Stimulated activated CD4-positive, alpha-beta T cell treated with anti-CD3 and anti-CD28 coated beads, TNF-alpha, amount 100 ng/mL, for 4 hours (primary cell): ENCODE measurements at places on chromosomes 6 and 20.

DNA sequence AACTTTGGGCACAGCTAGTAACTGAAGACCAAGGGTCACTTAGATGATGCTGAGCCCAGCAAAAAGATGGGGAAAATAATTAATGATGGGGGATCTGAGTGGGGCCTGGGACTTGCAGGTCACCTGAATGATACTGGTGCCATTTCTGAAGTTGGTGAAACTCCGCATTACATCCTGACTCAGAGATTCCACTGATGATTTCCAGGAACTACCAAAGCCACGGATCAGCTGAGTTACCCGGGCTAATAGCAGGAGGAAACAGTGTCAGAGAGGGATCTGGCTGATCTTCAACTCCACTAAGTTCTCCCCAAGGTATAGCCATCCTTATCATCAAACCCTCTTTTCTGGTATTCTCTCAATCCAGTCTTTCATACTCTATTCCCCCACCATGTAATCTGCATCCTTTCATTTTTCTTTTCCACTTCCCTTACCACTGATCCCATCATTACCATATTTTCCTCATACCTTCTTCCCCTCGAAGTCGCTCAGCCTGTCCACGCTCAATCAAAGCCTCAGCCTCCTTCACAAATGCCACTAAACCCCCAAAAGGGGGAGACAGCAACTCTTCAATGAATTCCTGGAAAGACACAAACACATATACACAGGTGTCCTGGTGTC is 20.2 kb downstream of the VPS52 start:
- no peak for DNase-seq

GRCh38 chr6:141252828-141253608 is 879.7 kb upstream of the GJE1 start:
- no peak for DNase-seq

DNA sequence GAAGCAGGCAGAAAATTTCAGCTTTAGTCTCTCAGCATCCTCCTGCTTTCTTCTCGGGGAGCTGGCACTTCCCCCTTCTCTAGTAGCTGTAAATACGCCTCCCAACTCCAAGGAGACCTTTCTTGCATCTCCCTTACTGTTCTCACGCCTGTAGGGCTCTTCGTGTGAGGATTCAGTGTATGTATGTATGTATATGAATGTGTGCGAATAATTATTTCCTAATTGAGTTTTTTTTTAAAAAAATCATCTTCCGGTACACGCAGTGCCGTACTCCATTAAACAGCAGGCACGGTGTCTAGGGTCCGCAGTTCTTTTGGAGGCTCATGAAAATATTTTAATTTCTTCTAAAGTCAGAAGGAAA is 85.4 kb downstream of the HFE start:
- no peak for DNase-seq

DNA sequence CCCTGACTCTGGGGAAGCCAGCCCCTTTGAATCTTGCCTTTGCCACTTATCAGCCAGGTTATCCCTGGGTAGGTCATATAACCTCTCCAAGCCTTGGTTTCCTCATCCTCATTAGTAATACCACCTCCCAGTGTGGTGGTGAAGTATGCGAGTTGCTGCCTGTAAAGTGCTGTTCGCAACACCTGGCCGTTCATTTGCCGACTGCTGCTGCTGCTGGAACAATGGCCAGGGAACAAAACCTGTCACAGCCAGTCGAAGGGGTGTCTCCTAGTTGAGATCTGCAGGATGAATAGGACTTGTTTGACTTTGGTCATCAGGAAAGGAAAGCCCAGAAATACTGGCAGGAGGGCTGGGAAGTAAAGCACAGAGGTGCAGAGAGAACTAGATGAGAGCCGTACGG is 6.1 kb downstream of the MANBAL start:
- DNase-seq, result no peak

GRCh38 chr20:34108616-34109174 is 3.3 kb downstream of the EIF2S2 start:
- DNase-seq, result no peak

- no peak for DNase-seq
These were observed 68.4 kb downstream of the DNAAF9 start for GRCh38 chr20:3339076-3339475.

GRCh38 chr20:11952639-11953038 is 34.9 kb downstream of the BTBD3 start:
- no peak for DNase-seq

DNA sequence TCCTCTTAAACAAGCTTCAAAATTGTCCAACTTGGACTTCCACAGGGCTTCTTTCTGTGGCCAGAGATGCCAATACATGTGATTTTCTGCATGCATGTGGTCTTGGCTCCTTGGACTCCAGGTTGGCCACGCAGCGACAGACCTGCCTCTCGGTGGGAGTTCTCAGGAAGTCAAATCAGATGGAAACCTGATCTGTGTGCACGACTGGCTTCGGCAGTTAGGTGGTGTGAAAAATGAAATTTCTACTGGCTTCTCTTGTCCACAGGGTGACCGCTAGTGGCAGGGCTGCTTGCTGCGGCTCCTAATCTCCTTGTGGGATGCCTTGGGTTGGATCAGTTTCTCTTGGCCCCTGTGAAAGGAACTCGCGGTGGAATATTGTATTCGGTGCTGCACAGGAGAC is 57.3 kb downstream of the PHACTR3 start:
- no peak for DNase-seq

GRCh38 chr20:17959257-17959627 is 9.4 kb downstream of the SNX5 start:
- no peak for DNase-seq

DNA sequence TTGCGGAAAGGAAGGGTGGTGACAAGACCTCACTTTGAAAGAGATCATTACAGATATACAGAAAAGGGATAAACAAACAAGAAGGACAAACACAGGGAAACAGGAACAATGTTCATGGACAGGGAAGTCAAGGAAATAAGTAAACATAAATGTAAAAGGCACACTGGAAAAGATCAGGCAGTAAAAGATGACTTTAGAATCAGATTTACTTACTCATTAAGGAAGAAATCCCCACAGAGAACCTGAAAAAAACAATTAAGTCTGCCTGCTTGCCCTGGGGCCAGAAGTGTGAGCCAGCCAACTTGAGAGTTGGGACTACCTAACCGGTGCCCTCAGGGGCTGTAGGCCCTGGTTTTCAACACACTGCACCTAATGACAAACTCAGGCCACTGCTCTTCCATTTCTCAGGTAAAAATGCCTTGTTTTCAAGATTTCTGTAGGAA is 1.7 kb downstream of the APMAP start:
- DNase-seq, result no peak

GRCh38 chr6:29959467-29959866 is 17.1 kb downstream of the HLA-A start:
- DNase-seq, result no peak

- no peak for DNase-seq
These were observed 6.7 kb downstream of the SFT2D1 start for GRCh38 chr6:166335378-166336302.

- no peak for DNase-seq
These were observed 5.5 kb upstream of the OOEP start for GRCh38 chr6:73375216-73375615.

DNA sequence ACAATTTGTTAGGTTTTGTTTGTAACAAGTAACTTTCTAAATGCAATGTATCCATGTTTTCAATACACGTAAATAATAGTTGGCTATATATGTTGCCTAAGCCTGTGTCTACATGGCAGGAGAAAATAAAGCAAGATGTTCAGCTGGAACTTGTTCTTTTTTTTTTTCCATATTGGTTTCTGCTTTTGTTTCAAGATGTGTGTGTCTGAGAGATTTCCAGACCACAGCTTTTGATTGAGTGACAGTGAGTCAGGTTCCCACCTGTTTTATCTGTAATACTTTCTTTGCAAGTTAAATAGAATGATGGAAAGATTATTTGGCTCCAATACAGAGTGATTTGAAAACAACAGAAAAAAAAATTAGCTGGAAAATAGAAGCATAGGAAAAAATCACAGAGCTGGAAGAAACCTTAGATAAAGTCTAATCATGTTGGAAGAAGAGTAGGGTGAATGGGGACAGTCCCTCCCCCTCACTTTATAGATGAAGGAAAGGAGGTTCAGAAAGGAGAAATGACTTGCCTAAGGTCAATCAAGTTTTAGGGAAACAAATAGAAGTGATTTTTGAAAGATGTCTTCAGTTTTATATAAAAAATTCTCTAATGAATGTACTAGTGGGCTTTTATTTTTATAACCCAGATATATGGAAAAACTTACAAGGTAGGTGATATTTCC is 150.9 kb upstream of the STMND1 start:
- DNase-seq, result no peak

DNA sequence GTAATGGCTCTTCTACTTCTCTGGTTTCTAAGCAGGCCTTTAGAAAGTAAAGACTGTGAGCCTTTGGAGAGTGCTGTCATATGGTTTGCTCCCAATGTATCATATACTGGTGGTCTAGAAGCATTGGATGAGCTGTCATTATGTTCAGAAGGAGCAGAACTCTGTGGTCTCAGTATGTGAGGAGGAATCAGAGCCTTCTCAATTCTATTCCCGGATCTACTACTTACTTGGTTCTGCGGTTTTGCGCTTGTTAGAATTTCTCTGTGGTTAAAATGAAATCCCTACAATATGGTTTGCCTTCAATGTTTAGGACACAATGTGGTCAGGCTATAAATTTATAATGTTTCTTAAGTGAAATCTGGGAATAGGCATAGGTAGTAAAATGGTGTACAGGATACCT is 64.6 kb downstream of the RWDD2A start:
- DNase-seq, result no peak

DNA sequence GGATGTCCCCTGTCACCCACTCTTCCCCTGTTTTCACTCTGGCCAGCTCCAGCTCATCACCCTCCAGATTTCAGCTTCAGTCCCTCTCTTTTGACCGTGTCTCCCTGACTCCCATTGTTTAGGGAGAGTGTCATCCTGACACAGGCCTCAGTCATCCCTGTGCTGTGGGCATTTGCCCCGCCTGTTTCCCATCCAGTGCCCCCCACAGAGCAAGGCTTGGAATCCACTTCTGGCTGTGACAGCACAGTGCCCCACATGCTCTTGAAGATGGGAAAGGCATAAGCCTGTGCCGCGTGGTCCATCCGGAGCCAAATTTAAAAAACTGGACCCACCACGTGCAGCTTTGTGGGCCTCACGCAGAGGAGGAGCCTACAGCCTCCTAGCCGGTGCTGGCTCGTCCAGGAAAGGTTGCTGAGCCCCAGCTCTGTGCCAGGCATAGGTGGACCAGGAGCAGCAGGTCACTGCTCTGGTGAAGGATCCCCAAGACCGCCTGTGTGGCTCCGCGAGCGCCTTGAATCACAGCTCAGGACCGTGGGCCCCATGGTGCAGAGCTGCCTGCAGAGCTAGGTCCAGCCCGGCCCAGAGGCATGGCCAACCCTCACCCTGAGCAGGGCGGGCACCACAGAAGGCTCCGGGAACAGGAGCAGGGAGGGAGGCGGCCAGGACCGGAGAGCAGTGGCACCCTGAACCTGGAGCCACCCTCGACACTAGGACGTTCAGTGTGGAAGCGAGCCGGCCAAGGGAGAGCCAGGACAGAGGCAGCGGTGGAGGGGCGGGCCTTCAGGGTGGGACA is 172.8 kb downstream of the CDH4 start:
- DNase-seq, result no peak

DNA sequence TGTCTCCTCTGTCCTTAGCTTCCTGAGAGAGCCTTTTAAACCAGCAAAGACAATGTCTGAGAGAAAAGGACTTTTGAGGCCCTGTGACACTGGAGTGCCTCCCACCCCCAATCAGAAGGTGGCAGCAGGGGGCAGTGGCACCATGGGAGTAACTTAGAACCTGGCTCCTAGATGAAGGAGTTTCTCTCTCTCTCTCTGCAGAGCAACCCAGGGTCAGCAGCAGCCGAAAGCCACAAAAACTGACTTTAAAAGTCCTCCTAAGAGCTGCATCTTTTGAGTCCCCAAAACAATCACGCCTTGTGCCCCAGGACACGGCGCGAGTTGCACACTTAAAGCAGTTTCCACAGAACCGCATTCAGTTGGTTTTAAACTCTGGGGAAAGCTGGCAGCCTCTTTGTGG is 5.3 kb upstream of the TCP11 start:
- DNase-seq, result no peak

DNA sequence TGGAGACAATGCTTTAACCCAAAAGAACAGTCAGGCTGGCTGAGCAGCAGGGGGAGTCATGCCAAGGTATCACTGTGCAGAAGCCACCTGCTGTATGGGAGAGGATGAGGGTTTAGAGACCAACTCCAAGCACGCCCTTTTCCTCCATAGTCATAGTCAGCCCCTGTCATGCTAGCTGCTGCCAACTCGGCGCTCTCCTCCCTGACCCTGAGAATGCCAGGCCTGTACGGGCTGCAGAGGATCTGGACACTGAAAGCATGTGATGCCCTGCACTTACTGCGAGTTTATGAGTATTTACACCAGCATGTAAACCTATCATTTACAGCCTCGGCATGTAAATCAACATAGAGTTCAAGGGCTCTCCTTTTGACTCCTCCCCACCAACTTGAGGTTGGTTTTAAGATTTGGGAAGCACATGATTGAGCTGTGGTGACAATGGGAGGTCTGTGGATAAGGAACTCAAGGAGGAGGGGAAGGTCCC is 11.7 kb upstream of the SCUBE3 start:
- DNase-seq, result no peak

DNA sequence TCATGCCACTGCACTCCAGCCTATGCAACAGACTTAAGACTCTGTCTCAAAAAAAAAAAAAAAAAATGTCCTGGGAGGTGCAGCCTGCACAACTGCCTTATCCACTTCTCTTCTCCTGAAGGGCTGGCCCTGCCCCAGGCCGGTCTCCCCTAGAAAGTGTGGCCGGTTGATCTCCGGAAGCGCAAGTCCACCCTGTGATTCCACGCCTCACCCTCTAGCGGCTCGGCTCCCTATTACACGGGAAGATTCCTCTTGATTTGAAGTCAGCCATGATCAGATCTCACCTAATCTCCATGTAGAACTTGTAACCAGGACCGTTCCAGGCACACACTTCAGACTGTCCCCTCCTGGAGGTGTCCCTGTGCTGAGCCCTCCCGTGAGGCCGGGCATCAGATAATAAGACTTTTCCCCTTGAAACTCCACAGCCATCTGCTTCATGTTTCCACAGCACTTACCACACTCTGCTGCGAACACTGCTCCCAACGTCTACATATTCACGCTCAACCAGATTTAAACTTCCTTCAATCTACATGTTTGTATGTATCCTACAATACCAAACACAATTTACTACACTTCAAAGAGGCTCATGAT is 49.3 kb upstream of the RPS6KA2 start:
- DNase-seq, result no peak

DNA sequence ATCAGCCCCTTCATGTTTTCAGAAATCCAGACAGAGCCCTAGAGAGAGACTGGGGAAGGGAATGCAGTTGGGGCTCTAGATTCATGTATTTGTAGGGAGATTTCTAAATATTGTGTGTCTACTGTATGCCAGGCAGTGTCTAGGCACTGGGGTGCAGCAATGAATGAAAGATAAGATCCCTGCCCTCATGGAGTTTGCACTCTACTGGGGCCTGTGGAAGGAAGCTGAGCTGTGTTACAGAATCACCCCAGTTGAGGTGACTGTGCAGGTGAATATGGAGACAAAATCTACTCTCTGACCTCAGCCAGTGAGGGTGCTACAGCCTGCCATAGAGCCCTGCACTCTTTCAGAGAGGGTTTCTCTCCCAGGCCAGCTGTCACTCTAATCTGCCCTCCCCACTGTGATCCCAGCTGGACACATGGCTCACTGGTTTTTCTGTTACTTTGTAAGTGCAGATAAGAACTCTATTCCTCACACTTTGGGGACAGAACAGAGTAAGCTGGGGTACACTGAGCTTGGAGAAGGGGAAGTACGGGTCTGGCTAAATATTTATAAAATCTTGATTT is 69.2 kb upstream of the E2F3 start:
- no peak for DNase-seq
